Calu3 (cell line): ENCODE measurements at places on chromosomes 13 and 19. TPM values are rescaled to one million over a fixed set of nuclear protein-coding genes. Genes with fewer than 3 reads are reported as not detected.

The TGFB1 gene
- 39.2 and 42.0 TPM in 2 replicates for total RNA-seq

DNA sequence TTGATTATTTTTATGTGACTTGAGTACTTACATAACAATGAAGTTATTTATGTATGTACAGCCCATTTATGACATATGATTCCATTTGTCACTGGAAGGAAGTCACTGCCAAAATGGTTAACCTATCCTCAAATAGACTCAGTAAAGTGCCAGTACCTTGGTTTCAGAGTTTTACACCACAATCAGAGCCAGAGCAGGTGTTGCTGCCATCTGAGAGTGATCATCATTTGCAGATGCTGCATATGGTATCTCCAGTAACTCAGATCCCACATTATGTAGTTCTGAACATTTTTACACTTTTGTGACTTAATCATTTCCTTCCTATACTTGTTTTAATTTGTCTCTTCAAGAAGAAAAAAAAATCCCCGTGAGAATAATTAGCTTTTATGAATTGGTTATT lies 313.3 kb downstream of the HS6ST3 start:
- no peak overlapping the region for H3K27ac ChIP-seq
- DNase-seq = no peak
- no peaks in the 10 kb centered on the region for H3K27me3 ChIP-seq

- H3K27me3 ChIP-seq = no peaks in the 10 kb centered on the region
- no peak overlapping the region for H3K4me3 ChIP-seq
- no peaks in the 10 kb centered on the region for H3K36me3 ChIP-seq
- no peak overlapping the region for H3K27ac ChIP-seq
These were observed 6.6 kb downstream of the RCBTB2 start for GRCh38 chr13:48526286-48526685.

The AP2S1 gene
- total RNA-seq = 180 and 184 TPM in 2 replicates
